ENCODE measurements at places on chromosomes 1 and 21.
A peak's percentile ranks its signal among the peaks of the same experiment; 100 is the strongest.

DNA sequence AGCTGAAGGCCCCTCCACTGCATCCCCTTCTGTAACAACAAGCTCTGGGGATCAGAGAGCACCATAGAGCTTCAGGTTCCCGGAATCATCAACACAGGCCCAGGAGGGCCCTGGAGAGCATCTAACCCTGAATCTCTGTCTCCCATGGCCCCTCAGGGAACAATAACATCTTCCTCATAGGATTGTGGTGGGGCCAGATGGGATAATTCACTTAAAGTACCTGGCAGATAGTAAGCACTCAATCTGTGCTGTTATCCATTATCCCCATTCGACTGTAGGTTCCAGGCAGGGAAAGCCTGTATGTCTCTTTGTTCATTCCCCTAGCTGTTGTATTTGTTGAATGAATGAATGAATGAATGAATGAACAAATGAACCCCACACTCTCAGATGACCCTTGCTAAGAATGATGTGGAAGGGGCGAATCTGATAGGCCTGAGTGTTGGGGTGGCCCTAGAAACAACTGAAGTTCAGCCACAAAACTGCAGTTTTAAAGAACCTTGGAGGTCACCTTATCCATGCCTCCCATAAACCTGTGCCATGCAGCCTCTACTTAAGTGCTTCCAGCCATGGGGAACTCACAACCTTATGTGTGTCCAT, 14.5 kb downstream of the LAPTM5 start:
- no peaks in the 10 kb centered on the region for H3K36me3 ChIP-seq
- no peak overlapping the region for H3K4me3 ChIP-seq
- no peak for DNase-seq
- H3K4me1 ChIP-seq: peaks cover 8% of the 10 kb centered on the region
- no peak overlapping the region for H3K27ac ChIP-seq

DNA sequence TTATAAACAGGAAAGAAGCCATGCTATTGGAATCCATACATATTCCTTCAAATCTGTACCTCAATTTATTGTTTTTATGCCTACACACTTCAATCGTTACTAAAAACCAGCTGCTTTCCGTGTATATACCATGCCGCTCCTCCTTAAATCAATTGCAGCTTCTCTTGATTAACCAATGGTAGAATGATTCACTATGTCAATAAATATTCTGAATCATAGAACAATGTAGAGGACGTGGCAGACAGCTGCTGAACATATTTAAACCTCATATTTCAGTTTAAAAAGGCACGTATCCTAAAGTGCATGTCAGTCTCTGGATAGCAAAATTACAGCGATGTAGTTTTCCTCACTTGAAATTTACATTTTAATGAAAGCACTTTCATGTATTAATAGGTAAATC, 100.4 kb downstream of the MRPL39 start:
- peak overlapping the region; percentile 28 for H3K27ac ChIP-seq
- DNase-seq: peak; percentile 85
- H3K4me1 ChIP-seq: peaks cover 20% of the 10 kb centered on the region
- H3K4me3 ChIP-seq: peak overlapping the region; percentile 19
- H3K36me3 ChIP-seq: no peaks in the 10 kb centered on the region
- no peaks in the 10 kb centered on the region for H3K27me3 ChIP-seq

- DNase-seq: no peak
- H3K36me3 ChIP-seq: peaks cover 10% of the 10 kb centered on the region
These were observed 22.7 kb downstream of the ZBTB8OS start for GRCh38 chr1:32627596-32628162.

GRCh38 chr1:74733604-74734484, 892 bp downstream of the TYW3 start:
- peak overlapping the region; percentile 81 for H3K27ac ChIP-seq
- H3K36me3 ChIP-seq: peaks cover 24% of the 10 kb centered on the region
- DNase-seq: peak; percentile 81
- H3K27me3 ChIP-seq: no peaks in the 10 kb centered on the region

DNA sequence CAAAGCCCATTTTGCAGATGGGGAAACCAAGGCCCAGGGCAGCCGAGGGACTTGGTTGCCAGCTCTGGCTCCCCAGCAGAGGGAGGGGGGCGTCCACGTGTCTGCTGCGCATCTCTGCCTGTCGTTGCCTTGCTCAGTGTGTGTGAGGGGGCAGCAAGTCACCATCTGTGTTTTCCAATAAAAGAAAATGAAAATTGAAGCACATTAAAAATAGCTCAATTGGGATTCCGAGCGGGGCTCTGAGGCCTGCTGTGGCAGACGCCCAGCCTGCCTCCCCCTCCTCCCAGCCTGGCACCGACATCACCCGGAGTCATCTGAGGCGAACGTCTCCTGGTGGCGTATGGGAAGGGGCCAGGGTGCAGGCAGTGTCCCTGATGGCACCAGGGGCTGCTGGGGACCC, 51.2 kb downstream of the EPHB2 start:
- H3K4me3 ChIP-seq: no peak overlapping the region
- H3K36me3 ChIP-seq: no peaks in the 10 kb centered on the region
- no peaks in the 10 kb centered on the region for H3K27me3 ChIP-seq
- DNase-seq: no peak
- H3K4me1 ChIP-seq: no peaks in the 10 kb centered on the region
- no peak overlapping the region for H3K27ac ChIP-seq

- no peak overlapping the region for H3K4me3 ChIP-seq
- DNase-seq: peak; percentile 8
- H3K4me1 ChIP-seq: peaks cover 39% of the 10 kb centered on the region
- H3K36me3 ChIP-seq: no peaks in the 10 kb centered on the region
These were observed 29.6 kb downstream of the SLC1A7 start for GRCh38 chr1:53112861-53113260.

GRCh38 chr1:41936107-41936506, 17.4 kb upstream of the HIVEP3 start:
- no peaks in the 10 kb centered on the region for H3K27me3 ChIP-seq
- peak; percentile 92 for DNase-seq
- peak overlapping the region; percentile 62 for H3K27ac ChIP-seq
- H3K36me3 ChIP-seq: no peaks in the 10 kb centered on the region
- peaks cover 17% of the 10 kb centered on the region for H3K4me1 ChIP-seq

DNA sequence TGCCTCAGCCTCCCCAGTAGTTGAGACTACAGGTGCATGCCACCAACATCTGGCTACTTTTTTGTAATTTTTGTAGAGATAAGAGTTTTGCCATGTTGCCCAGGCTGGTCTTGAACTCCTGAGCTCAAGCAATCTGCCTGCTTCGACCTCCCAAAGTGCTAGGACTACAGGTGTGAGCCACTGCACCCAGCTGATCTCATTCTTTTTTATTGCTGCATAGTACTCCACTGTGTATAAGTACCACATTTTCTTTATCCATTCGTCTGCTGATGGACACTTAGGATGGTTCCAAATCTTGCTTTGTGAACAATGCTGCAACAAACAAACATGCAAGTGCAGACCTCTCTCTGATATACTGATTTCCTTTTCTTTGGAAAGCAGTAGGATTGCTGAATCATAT, 59.5 kb downstream of the UROD start:
- no peaks in the 10 kb centered on the region for H3K27me3 ChIP-seq
- no peak for DNase-seq
- H3K4me3 ChIP-seq: no peak overlapping the region
- H3K36me3 ChIP-seq: no peaks in the 10 kb centered on the region
- no peaks in the 10 kb centered on the region for H3K4me1 ChIP-seq
- no peak overlapping the region for H3K27ac ChIP-seq

- peaks cover 29% of the 10 kb centered on the region for H3K4me1 ChIP-seq
- no peaks in the 10 kb centered on the region for H3K36me3 ChIP-seq
- no peaks in the 10 kb centered on the region for H3K27me3 ChIP-seq
These were observed 59.9 kb downstream of the WARS2 start for GRCh38 chr1:119080586-119080985.

- H3K27me3 ChIP-seq: no peaks in the 10 kb centered on the region
- no peaks in the 10 kb centered on the region for H3K36me3 ChIP-seq
- H3K4me3 ChIP-seq: no peak overlapping the region
- no peaks in the 10 kb centered on the region for H3K4me1 ChIP-seq
- no peak for DNase-seq
- no peak overlapping the region for H3K27ac ChIP-seq
These were observed 199.2 kb upstream of the NEGR1 start for GRCh38 chr1:72481420-72481970.

- no peak overlapping the region for H3K27ac ChIP-seq
- H3K4me3 ChIP-seq: no peak overlapping the region
- no peaks in the 10 kb centered on the region for H3K4me1 ChIP-seq
- no peaks in the 10 kb centered on the region for H3K36me3 ChIP-seq
These were observed 7.1 kb upstream of the ZNF678 start for GRCh38 chr1:227556288-227556687.

GRCh38 chr1:216630532-216630931, 92.7 kb downstream of the ESRRG start:
- H3K36me3 ChIP-seq: no peaks in the 10 kb centered on the region
- DNase-seq: no peak
- no peak overlapping the region for H3K4me3 ChIP-seq
- no peak overlapping the region for H3K27ac ChIP-seq
- no peaks in the 10 kb centered on the region for H3K4me1 ChIP-seq
- H3K27me3 ChIP-seq: peaks cover 51% of the 10 kb centered on the region

GRCh38 chr1:167776151-167776550, 54.4 kb downstream of the MPZL1 start:
- H3K4me1 ChIP-seq: 0 out of 2 replicates have a peak, but pooled peaks cover 3% of the 10 kb centered on the region
- DNase-seq: no peak
- H3K36me3 ChIP-seq: peaks cover 57% of the 10 kb centered on the region

GRCh38 chr1:109990302-109990653, 5.7 kb downstream of the AHCYL1 start:
- H3K4me1 ChIP-seq: peaks cover 21% of the 10 kb centered on the region
- H3K4me3 ChIP-seq: no peak overlapping the region
- H3K27ac ChIP-seq: no peak overlapping the region
- H3K36me3 ChIP-seq: peaks cover 11% of the 10 kb centered on the region
- no peaks in the 10 kb centered on the region for H3K27me3 ChIP-seq

- H3K27ac ChIP-seq: no peak overlapping the region
- H3K4me3 ChIP-seq: no peak overlapping the region
- peaks cover 7% of the 10 kb centered on the region for H3K4me1 ChIP-seq
- DNase-seq: no peak
- no peaks in the 10 kb centered on the region for H3K36me3 ChIP-seq
These were observed 1.4 kb downstream of the PLA2G5 start for GRCh38 chr1:20071416-20071815.
